Activated T-cell treated with anti-CD3 and anti-CD28 coated beads, Interleukin-2, amount 50 U/mL, for 48 hours (primary cell): ENCODE measurements at places on chromosomes 2 and 18.

GRCh38 chr2:43222475-43223309 is 3.7 kb downstream of the ZFP36L2 start:
- DNase-seq = no peak

GRCh38 chr2:201886504-201886903 is 80.2 kb downstream of the CDK15 start:
- no peak for DNase-seq

- DNase-seq = no peak
These were observed 116.9 kb downstream of the AGAP1 start for GRCh38 chr2:235610696-235611257.

- no peak for DNase-seq
These were observed 461.6 kb downstream of the LRATD1 start for GRCh38 chr2:15094161-15094560.

DNA sequence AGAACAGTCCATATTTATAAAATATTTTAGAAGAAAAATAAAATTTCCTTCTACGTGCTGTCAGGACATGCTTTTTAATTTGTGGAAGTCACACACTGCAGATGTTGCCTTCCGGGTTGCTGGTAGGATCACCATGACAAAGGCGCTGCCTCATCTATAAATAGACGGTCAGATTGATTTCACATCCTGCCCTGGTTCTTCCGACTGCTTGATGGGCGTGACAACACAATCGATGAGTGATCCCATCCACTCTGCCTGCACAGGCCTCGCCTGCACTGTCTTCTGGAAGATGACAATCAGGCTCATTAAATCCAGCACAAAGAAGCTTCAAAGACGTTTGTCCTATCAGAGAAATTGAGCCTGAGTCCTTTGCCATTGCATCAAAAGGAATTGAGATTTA is 318.9 kb upstream of the TRIB2 start:
- DNase-seq = no peak

DNA sequence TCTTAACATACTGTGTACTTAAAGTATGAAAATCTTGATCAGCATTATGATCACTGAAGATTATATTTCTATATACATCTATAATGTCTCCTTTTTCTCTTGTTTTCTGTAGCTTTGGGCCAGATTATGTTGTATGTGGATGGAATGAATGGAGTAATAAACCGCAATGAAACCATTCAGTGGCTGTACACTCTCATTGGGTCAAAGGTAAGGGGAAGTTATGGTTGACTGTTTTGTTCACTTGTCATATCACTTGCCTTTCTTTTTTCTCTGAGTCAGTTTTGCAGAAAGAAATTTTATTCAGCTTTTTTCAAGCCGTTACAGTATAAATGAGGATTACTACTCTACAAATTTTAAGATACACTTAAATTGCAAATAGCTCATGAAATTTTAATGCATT is 252.5 kb downstream of the TPGS2 start:
- no peak for DNase-seq

DNA sequence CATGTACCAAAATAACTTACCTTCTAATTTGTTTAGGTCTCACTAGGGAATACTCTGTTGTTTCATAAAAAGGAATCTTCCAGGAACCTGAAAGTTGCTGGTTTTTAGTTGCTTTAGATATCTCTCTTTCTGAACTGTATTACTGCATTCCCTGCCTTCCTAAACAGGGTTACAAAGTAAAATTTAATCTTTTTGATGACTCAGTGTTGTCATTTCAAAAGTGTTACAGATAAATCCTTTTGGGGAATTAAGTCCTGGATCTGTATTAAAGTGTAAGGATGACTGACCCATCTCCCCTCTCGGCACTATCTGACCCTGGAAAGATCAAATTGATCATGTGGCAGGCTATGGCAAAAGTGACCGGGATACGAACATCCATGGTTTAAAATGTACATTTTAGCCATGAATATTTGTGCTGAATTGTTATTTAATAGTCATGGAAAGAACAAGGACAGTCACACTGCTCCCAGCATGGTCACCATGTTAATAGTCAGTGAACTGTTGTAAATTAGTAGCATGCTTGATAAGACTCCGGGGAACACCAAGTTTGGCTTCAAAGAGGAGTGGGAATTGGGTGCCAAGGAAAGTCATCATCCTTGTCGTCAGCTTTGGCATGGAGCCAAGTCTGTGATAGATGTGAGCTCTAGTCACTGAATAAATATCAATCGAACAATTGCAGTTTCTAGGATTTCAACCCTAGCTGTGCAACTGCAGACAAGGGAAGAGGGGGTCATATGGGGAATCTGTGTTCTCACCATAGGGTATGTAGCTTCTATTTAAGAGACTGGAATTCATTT is 4.2 kb downstream of the PLEKHA3 start:
- DNase-seq = no peak

- no peak for DNase-seq
These were observed 4.2 kb upstream of the ESCO1 start for GRCh38 chr18:21604671-21605070.

- DNase-seq = peak; percentile 41
These were observed 7.8 kb upstream of the OR6B3 start for GRCh38 chr2:240060977-240061591.

GRCh38 chr2:53104263-53104662 is 663.3 kb upstream of the CHAC2 start:
- DNase-seq = no peak

DNA sequence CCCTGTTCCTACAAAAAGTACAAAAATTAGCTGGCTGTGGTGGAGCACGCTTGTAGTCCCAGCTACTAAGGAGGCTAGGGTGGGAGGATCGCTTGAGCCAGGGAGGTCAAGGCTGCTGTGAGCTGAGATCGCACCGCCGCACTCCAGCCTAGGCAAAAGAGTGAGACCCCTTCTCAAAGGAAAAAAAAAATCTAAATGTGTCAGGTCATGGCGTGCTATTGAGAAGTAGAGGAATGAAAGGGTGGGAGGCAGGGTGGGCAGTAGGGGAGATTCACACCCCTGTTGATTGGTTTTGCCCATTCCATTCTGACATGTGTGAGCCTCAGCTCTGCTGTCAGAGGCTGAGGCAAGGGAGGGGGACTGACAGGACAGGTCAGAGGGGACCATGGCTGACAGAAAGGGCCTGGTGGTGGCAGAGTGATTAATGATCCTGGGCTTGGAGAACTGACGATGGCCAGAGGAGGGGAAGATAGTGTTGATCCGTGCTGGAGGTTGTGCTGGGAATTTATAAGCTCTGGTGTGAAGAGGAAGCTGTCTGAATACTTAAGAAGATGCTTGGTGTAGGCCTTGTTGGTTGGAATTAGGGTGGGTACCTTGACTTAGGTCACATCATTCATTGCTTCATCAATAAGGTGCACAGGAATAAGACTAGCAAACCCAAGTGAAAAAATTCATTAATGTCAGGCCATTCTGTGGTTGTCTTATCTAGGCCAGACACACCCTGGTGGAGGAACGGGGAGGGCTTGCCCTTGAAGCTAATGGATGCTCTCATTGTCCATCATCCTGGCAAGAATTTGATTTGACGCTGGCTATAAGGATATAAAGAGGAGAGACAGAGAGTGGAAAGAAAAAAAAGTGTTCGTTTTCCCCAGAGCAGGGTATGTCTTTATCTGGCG is 19.1 kb upstream of the SMARCAL1 start:
- DNase-seq = no peak

DNA sequence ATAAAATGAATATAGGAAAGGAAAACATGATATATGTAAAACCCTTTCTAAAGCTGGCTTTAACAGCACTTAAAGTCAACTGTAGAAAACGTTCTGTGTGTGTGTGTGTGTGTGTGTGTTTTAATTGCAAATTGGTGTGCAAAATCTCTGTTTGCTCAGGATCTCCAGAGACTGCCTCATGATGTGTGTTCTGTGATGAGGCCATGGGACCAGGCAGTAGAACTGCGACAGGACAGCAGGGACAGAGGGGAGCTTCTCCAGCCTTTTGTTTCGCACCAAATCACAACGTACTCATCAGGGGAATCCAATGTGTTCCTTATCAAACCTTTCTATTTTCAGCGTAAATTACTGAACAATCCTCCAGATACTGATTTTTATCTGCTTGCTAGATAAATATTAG is 66.7 kb downstream of the NXPH2 start:
- no peak for DNase-seq

DNA sequence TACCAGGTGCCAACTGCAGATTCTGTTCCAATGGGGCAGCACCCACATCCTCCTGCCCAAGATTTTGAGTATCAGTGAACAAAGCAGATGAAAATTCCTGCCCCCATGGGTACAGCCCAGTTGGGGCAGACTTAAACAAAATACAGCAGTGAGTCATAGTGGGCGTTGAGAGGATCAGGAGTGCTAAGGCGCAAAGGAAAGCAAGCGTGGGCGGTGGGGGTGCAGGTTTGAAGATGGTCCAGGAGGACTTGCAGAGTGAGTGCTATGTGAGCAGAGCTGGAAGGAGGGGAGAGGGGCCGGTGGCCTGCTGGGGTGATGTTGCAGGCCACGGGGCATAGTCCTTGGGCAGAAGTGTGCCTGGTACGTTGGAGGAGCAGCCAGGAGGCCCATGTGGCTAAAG is 24.7 kb downstream of the STEAP3 start:
- DNase-seq = no peak

DNA sequence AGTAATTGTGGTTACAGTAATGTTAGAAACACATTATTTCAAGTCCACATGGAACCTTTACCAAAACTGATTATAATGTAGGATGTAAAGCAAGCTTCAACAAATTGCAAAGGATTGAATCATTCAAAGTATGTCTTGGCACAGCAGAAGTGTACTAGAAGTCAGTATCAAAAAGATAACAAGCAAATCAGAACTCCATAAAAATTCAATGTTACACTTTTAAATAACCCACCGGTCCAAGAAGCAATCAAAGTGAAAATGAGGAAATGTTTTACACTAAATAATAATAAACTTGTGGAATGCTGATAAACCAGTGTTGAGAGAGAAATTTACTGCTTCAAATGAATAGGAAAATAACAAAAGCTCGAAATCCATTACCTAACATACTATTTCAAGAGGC is 47.7 kb downstream of the TTC21B start:
- no peak for DNase-seq

GRCh38 chr2:200417366-200417765 is 92.5 kb downstream of the KCTD18 start:
- no peak for DNase-seq

DNA sequence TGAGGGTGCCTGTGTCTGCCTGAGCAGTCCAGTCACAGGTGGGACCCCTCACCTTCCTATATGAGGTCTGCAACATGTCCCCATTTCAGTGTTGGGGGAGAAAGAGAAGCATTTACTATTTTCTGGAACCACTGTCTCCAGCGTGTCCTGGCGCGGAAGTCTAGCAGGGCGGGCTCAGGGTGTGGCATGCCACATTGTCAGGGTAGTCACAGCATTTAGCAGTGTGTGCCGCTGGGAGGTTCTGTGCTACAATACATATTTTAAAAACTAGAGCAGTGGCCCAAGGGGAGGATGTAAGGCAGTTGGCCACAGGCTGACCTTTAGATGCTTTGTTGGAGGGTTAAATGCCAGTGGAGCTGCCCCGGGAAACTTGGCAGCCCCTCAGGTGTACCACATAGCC is 12.5 kb downstream of the UBE2F start:
- no peak for DNase-seq

GRCh38 chr2:98857001-98857400 is 79.0 kb downstream of the CRACDL start:
- DNase-seq = no peak

DNA sequence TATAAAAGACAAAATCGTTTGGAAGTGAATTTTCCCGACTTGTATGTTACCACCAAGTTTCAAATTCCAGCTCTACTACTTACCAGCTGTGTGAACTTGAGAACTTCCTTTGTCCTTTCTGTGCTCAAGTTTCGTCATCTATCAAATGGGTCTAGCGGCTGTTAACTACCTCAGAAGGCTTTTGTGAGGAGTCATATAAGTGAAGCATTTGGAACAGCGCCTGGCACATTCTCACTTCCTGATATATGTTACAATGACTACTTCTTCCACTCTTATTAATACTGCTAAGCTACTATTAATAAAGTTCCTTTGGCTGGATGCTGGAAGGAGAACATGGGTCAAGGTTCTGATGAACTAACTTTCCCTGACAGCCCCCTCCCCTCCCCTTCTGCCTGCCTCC is 104.5 kb downstream of the MEIS1 start:
- DNase-seq = no peak
